ENCODE measurements at places on chromosomes 12 and 14. TPM values are rescaled to one million over a fixed set of nuclear protein-coding genes. Genes with fewer than 3 reads are reported as not detected.

Gene SLC38A4
- total RNA-seq, result 2.3 TPM

Gene SYNDIG1L
- total RNA-seq, result not detected

DNA sequence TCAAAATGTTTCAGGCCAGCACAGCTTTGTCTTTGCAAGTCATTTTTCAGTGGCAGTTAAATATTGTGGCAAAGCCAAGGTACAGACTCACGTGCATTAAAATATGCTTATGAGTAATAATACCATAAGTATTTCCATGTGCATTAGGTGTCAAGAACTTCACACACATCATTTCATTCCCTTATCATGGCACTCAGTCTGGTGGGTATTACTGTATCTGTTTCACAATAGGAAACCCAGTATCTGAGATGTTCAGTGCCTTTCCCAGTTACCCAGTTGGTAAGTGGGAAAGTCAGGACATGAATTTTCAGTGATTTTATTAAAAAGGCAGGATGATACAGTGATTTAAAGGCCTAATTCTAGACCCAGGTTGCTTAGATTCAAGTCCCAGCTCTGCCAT, 52.9 kb downstream of the IFNG start:
- H3K4me1 ChIP-seq, result no peaks in the 10 kb centered on the region
- DNase-seq, result no peak
- no peak overlapping the region for H3K27ac ChIP-seq
- no peaks in the 10 kb centered on the region for H3K36me3 ChIP-seq

DNA sequence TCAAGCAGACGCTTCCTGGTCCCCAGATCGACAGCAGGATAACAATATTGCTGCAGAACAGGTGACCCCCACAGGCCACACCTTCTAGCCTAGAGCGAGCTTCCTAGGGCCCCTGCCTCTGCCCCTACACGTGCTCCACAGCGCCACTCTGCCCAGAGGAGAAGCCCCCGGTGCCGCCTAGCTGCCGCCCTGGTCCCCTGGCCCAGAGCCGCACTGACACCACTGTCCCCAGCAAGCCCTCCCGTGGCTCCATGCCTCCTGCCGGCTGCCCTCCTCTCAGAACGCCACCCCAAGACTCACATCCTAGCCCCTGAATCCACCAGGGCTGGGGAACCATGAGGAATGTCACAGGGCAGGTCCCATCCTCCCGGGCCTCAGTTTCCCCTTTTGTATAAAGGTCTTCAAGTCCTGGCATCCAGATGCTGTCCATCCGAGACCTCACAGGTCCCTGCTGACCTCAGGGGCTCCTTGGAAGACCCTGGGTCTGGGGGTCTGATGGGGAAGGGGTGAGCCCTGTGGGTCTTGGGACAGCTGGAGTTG, 31.0 kb downstream of the JAG2 start:
- no peak overlapping the region for H3K27ac ChIP-seq
- H3K4me3 ChIP-seq, result no peak overlapping the region
- no peak for DNase-seq
- H3K36me3 ChIP-seq, result no peaks in the 10 kb centered on the region
- no peaks in the 10 kb centered on the region for H3K4me1 ChIP-seq
- peaks cover 16% of the 10 kb centered on the region for H3K27me3 ChIP-seq

DNA sequence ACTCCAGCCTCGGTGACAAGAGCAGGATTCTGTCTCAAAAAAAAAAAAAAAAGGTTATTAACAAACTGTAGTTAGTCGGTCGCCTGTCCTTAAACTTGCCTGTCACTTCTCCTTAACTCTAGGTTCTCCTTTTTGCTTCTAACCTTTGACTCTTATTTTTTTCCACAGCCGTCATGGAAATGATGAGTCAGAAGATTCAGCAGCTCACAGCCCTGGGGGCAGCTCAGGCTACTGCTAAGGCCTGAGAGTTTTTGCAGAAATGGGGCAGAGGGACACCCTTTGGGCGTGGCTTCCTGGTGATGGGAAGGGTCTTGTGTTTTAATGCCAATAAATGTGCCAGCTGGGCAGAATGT, 418 bp upstream of the MYG1 start:
- peak overlapping the region; percentile 100 for H3K27ac ChIP-seq
- H3K4me1 ChIP-seq, result peaks cover 46% of the 10 kb centered on the region
- peak; percentile 92 for DNase-seq
- peak overlapping the region; percentile 82 for H3K4me3 ChIP-seq
- no peaks in the 10 kb centered on the region for H3K27me3 ChIP-seq

GRCh38 chr12:52442600-52443061, 8.5 kb upstream of the KRT75 start:
- peaks cover 35% of the 10 kb centered on the region for H3K4me1 ChIP-seq
- H3K27me3 ChIP-seq, result no peaks in the 10 kb centered on the region
- H3K4me3 ChIP-seq, result peak overlapping the region; percentile 6
- no peaks in the 10 kb centered on the region for H3K36me3 ChIP-seq

GRCh38 chr12:130715150-130715997, 725 bp downstream of the RIMBP2 start:
- no peaks in the 10 kb centered on the region for H3K36me3 ChIP-seq
- no peaks in the 10 kb centered on the region for H3K27me3 ChIP-seq
- no peaks in the 10 kb centered on the region for H3K4me1 ChIP-seq

All from GM23248 (cell line).